CD4-positive, alpha-beta memory T cell (primary cell): ENCODE measurements at places on chromosomes 1 and 21. TPM values are rescaled to one million over a fixed set of nuclear protein-coding genes. Genes with fewer than 3 reads are reported as not detected.

GRCh38 chr1:114723457-114723856 is 6.9 kb upstream of the NRAS start:
- DNase-seq: no peak
- no peaks in the 10 kb centered on the region for H3K4me1 ChIP-seq
- no peak overlapping the region for H3K4me3 ChIP-seq
- no peaks in the 10 kb centered on the region for H3K27me3 ChIP-seq
- no peak overlapping the region for H3K27ac ChIP-seq

The INTS11 gene
- total RNA-seq: 173 TPM

GRCh38 chr1:220828179-220828490 is 41.4 kb downstream of the MTARC1 start:
- no peak overlapping the region for H3K4me3 ChIP-seq
- H3K36me3 ChIP-seq: no peaks in the 10 kb centered on the region
- no peaks in the 10 kb centered on the region for H3K4me1 ChIP-seq
- DNase-seq: no peak

DNA sequence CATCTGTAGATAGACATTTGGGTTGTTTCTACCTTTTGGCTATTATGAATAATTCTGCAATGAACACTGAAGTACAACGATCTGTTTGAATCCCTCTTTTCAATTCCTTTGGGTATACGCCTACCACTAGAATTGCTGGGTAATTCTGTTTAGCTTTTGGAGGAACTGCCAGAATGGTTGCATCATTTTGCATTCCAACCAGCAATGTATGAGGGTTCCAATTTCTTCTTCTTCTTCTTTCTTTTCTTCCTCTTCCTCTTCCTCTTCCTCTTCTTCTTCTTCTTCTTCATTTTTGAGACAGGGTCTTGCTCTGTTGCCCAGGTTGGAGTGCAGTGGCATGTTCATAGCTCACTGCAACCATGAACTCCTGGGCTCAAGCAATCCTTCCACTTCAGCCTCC is 13.8 kb upstream of the THEM5 start:
- H3K4me3 ChIP-seq: no peak overlapping the region
- no peaks in the 10 kb centered on the region for H3K4me1 ChIP-seq
- H3K27ac ChIP-seq: no peak overlapping the region
- no peaks in the 10 kb centered on the region for H3K36me3 ChIP-seq

- no peak for DNase-seq
- H3K4me1 ChIP-seq: no peaks in the 10 kb centered on the region
- H3K27me3 ChIP-seq: no peaks in the 10 kb centered on the region
- H3K27ac ChIP-seq: no peak overlapping the region
- no peak overlapping the region for H3K4me3 ChIP-seq
These were observed 43.9 kb downstream of the WNT9A start for GRCh38 chr1:227903614-227904501.

GRCh38 chr1:52899445-52899894 is 22.1 kb downstream of the ECHDC2 start:
- DNase-seq: no peak
- H3K27ac ChIP-seq: no peak overlapping the region
- H3K4me3 ChIP-seq: no peak overlapping the region
- no peaks in the 10 kb centered on the region for H3K27me3 ChIP-seq
- no peaks in the 10 kb centered on the region for H3K4me1 ChIP-seq
